ENCODE measurements at places on chromosomes 1 and 21.

DNA sequence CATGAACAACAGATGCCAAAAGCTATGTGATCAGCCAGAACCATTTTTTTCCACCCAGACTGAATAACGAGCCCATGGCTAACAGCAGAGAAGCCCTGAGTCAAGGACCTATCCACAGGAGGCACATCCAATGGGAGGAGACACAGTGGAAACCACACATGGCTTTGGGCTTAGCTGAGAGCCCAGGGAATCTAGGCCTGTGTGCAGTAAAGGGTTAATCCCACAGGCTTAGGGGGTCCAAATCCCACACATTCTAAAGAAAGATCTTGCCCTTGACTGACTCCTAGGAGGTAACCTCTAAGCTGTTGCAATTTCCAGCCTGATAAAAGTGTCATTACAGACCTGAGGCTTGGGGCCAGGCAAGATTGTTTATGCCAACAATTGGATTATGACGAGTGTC lies 194.5 kb downstream of the DSCAM start:
- no peak for DNase-seq

DNA sequence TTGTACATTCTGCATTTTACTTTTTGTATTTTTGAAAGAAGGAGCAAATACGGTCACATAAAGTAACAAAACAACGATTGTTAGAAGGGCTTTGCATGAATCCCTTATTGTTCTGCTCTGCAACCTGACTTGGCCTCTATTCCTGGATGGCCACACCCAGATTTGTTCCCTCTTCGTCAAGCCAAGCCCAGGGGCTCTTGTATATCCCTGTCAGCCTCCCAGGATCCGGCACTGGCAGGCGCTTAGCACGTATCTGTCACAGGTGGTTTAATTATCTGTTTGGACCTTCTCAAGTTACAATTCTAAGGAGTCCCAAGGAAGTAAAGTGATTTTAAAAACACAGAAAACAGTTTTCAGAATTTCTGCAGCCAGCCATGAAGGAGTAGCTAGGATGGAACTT lies 28.0 kb downstream of the CRYAA start:
- no peak for DNase-seq

DNA sequence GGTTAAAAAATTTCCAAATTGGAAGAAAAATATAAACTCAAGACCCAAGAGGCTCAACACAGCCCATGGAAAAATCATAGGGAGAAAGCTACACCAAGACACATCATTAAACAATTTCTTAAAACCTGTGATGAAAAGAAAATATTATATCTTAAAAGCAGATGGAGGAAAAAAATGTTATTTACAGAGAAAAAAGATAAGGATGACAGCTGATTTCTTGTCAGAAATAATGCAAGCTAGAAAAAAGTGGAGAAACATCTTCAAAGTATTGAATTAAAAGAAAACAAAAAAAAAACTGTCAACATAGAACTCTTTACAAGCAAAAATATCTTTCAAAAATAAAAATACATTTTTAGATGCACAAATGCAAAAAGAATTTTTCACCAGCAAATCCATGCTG lies 930.5 kb downstream of the ADGRL2 start:
- no peak for DNase-seq

DNA sequence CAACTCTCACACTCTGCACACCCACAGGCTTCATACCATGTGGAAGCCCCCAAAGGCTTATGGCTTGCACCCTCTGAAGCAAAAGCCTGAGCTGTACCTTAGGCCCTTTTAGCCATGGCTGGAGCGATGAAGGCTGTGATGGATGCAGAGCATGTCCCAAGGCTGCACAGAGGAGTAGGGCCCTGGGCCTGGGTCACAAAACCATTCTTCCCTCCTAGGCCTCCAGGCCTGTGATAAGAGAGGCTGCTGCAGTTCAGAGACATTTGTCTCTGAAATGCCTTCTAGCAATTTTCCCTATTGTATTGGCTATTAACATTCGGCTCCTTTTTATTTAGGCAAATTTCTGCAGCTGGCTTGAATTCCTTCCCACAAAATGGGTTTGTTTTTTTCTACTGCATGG lies 1707.7 kb downstream of the MRPL39 start:
- no peak for DNase-seq

DNA sequence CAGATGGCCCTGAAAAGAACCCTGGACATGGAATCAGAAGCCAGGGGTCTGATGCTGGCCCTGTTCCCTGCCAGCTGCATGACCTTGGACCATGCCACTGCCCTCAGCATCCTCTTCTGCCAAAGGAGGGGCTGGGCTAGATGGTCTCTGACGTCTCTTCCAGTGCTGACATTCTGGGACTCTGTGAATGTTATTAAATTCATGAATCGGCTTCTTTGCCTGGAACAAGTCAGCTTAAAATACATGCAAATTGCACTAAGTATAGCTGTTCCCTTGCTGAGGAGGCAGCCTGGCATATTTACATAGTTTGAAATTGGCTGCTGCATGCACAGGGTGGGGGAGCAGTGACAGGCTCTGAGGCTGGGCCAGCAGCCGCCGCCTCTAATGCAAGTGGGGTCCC lies 23.8 kb downstream of the KCNA2 start:
- DNase-seq, result no peak

DNA sequence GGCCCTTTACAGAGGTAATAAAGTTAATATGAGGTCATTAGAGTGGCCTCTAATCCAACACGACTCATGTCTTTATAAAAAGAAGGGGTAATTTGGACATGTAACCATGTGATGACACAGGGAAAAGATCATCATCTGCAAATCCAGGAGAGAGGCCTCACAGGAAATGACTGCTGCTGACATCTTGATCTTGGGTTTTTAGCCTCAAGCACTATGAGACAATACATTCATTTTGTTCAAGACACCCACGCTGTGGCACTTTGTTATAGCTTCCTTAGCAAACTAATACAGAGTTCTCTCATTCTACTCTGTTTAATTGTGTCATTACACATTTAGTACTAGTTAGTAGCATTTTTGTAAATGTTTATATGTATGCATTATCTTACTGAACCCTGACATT lies 64.0 kb upstream of the RUNX1 start:
- no peak for DNase-seq

- DNase-seq, result peak; percentile 36
Observed at GRCh38 chr21:43864313-43864961, 586 bp upstream of the AGPAT3 start.

GRCh38 chr1:100188617-100189016 lies 10.6 kb upstream of the LRRC39 start:
- DNase-seq, result no peak

- no peak for DNase-seq
Observed at GRCh38 chr1:181179279-181179986, 90.9 kb downstream of the IER5 start.

- DNase-seq, result no peak
Observed at GRCh38 chr1:178118524-178118923, 24.6 kb downstream of the RASAL2 start.

DNA sequence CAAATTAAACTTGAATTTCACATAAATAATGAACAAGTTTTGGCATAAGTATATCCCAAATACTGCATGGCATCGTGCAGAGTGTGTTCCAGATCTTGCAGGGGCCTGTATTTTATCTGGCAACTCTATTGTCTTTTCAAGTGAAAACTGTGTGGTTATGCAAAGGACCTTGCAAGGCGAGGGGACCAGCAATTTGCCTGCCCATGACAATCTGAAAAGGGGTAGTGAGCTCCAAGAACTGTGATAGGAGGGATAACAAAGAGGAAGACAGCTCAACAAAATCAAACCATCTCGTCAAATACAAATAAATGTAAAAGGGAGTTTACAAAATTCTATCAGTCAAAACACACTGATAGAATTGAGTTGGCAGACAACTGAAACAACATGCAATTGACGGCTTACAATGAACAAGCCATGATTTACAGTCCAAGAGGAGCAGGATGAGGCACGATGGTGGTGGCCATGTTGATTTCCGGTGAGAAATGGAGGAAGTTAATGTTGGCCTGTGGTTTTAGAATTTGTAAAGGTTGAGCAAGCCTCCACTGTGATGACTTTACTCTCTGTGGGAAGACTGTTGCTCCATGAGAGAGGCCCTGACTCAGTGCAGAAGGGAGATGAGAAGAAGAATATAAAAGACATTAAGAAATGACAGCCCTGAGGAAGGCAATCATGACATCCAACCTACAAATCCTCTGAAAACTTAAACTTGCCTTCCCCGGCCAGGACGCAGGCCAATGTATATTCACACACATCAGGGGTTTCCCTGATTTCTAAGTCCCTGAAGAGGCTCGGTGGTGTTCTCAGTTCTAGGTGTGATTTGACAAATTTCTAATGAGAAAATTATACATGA lies 132.2 kb downstream of the ADSS2 start:
- DNase-seq, result peak; percentile 84

- no peak for DNase-seq
Observed at GRCh38 chr21:45294509-45295291, 7.0 kb upstream of the POFUT2 start.

DNA sequence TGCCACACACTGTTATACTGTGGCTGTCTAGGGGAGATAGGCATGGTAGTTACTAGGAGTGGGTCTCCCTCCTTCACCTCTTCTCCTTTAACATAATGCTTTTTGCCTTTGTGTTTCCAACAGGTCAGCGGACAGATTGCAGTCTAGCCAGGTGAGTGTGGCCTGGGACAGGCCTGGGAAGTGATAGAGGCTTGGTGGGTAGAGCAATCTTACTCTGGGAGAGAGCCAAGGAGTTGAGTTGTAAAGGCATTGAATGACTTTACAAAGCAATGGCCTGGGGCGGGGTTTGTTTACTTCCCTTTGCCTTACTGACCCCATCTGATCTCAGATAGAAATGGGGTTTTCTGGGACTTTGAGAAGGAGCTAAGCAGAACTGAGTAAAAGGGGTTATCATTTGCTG lies 51.0 kb upstream of the IKBKE start:
- DNase-seq, result no peak

- DNase-seq, result no peak
Observed at GRCh38 chr1:55825461-55825860, 610.3 kb upstream of the USP24 start.

GRCh38 chr1:57109247-57109646 lies 143.4 kb upstream of the C8B start:
- DNase-seq, result no peak

- no peak for DNase-seq
Observed at GRCh38 chr21:45849651-45850050, 131.9 kb upstream of the COL6A1 start.

DNA sequence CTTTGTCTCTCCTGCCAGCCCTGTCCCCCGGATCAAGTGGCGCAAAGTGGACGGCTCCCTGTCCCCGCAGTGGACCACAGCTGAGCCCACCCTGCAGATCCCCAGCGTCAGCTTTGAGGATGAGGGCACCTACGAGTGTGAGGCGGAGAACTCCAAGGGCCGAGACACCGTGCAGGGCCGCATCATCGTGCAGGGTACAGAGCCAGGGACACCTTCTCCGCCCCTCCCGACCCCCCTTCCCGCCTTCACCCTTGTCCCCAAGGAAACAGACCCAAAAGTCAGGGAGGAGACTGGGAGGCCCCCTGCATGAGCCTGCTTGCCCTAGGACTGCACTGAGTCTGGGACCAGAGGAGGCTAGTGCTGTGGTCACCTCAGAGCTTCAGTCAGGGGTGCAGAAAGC lies 18.2 kb downstream of the CNTN2 start:
- no peak for DNase-seq

- no peak for DNase-seq
Observed at GRCh38 chr1:1205769-1206375, 520 bp downstream of the TNFRSF18 start.

GRCh38 chr1:119569095-119569494 lies 62.1 kb downstream of the HSD3B1 start:
- no peak for DNase-seq

DNA sequence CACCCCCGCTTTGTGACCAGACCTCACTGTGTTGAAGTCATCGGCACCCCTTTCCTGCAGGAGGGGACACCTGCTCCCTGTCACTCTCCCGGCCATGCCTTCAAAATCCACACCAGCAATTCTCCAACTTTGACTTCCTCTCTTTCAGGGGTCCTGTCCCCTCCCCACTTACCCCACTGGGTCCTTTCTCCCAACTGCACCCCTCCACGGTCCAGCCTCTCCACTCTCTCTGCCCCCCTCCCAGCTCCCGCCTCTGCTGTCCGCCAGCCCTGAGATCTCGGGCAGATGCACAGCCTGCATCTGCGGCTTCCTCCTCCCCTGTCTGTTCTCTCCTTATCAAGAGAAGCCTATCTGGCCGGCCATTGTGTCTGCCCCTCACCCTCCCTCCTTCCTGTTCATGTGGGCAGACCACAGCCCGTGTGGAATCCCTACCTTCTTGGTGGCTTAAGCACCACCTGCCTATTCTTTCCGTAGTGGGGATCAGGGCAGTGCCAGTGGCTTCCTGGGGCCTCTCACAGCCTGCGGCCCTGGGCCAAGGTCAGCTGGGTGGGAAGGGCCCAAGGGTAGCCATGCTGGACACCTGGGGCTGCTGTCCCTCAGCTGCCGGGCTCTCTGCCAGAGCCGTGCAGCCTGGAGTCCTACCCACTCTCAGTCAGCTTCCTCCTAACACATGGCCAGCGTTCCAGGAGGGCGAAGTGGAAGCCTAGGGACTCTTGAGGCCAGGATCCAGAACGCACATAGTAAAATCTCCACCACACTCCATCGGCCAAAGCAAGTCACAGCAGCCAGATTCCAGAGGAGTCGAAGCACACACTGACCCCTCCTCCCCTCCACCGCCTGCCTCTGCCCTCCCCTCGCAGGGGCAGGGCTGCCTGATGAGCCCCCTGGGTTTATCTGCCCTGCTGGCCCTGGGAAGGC lies 5.1 kb upstream of the HES4 start:
- DNase-seq, result no peak

DNA sequence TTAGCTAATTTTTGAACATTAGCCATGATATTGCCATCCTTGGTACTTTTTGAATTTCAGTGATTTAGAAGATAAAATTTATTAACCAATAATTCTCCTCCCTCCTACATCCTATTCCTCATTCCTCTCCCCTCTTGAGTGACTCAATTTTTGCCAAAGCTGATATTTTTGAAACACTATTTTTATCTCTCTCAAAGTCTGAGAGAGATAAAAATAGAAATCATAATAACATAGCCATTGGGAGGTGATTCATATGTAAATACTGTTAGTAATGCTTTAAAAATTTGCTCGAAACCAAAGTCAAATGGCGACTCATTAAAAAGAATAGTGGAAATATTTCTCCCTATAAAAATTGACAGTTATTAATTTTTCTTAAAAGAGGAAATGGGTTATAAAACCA lies 97.4 kb downstream of the PATJ start:
- DNase-seq, result no peak

DNA sequence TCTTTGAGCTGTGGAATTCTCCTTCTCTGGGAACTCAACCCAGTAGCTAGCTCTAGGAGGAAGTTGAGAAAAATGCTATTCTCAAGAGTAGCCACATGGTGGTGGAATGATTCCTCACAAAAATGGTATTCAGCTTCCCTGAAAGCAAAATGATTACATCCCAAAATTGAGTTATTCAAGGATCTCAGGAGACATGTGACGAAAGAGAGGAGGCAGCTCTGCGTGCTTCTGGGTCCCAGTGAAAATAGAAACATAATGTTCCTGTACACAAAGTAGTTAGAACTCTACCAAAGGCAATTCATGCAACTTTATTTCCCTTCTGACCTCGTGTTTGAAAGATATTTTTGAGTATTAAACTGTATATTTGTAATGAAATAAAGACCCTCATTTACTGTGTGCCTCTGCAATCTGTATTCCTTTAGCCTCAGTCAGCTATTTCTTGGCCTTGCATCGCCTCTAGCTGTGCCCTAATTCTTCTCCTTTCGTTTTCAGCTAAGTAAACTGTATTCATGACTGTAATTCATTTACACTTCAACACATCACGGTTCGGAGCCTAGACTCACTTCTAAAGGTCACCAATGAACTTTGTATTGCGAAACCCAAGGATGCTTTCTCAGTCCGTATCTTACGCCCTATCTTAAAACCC lies 167.3 kb downstream of the FASLG start:
- DNase-seq, result no peak
